ENCODE measurements at places on chromosomes 4 and X.

DNA sequence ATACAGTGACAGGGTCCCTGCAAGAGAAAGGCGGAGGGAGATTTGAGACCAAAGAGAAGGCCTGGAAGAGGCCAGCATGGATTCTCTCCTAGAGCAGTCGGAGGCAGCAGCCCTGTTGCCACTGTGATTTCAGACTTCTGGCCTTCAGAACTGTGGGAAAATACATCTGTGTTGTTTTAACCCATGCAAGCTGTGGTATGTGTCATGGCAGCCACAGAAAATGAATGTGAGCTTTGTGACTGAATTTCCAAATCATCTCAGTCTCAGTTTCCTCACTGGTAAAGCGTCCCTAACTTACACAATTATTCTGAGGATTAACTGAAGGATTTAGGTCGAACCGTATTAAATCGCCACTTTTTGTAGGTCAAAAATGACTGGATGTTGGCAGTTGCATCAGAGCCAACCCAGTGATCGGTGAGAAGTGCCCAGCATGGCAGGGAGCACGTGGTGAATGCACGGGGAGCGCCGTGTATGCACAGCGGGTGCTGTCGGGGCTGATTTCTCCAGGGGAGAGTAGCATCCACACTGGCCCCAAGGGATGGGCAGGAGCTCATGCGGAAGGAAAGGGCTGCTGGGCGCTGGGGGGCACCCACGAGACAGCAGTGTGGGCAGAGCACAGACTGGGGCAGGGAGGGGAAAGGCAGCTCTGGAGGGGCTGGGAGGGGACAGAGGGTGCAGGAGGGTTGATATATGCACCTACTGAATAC is 23.8 kb upstream of the NSG1 start:
- no peak for DNase-seq

GRCh38 chr4:137194670-137195069 is 337.6 kb downstream of the PCDH18 start:
- DNase-seq, result no peak

DNA sequence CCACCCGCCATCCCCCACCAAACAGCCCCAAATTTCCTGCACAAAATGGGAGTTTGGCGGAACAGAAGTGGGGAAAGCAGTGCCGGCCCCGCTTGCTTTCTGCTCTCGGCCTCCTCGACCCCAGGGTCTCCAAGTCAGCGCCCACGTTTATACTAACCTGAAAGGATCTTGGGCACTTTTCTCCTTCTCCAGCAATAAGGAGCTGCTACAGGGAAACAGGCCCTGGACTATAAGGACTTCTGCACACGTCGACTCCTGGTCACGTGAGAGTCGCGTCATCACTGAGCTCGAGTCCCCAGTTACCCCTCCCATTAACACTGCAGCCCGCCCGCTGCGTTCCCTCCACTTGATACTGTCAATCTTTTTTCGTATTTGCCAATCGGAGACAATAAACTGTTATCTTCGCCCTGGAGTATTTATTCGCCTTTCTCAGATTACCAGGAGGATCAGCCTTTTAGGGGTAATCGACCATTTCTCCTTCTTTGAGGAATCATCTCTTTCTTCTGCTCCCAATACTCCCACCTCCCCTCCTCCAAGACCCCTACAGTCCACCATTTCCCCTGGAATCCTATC is at the start of gene TCEAL8:
Gene TCEAL8 (minus strand): TSS at position 235 of the 573 bp plus-strand sequence. CDS start 1,176 bp downstream, outside the sequence.
- DNase-seq, result peak; percentile 89

- no peak for DNase-seq
Measured at GRCh38 chr4:54231768-54232688, 2.9 kb downstream of the PDGFRA start.

- DNase-seq, result no peak
Measured at GRCh38 chrX:38278682-38279081, 48.6 kb downstream of the RPGR start.

GRCh38 chr4:144647095-144647561 is 1.2 kb downstream of the HHIP start:
- no peak for DNase-seq

DNA sequence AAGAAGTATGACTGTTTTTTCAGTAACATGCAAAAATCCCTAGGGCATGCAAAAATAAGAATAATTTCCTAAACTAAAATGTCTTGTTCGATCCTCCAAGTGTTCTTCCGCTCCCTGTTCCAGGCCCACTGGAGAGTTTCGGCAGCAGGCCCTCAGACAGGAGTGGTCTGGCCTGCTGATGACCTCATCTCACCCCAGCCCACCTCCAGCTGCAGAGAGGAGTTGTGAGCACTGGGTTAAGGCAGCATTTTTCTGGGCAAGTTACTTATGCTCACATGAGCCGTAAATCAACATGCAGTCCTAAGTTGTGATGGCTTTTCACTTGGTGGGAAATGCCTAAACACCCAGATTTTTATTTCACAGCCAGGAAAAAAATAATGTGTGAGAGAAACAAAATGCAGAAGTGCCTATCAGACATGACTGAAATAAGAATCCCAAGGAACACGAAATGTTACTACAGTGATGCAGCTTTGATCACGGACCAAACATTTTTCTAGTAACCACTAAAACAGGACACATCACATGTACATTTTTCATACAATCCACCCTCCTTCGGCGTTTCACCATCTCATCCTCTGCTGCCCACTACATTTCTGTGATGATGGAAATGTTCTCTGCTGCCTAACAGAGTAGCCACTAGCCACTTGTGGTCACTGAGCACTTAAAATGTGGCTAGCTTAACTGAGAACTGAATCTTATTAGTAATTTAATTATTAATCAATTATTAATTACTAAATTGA is 153.3 kb upstream of the TBL1X start:
- no peak for DNase-seq

GRCh38 chr4:158895797-158896576 is 127.2 kb downstream of the FNIP2 start:
- no peak for DNase-seq

DNA sequence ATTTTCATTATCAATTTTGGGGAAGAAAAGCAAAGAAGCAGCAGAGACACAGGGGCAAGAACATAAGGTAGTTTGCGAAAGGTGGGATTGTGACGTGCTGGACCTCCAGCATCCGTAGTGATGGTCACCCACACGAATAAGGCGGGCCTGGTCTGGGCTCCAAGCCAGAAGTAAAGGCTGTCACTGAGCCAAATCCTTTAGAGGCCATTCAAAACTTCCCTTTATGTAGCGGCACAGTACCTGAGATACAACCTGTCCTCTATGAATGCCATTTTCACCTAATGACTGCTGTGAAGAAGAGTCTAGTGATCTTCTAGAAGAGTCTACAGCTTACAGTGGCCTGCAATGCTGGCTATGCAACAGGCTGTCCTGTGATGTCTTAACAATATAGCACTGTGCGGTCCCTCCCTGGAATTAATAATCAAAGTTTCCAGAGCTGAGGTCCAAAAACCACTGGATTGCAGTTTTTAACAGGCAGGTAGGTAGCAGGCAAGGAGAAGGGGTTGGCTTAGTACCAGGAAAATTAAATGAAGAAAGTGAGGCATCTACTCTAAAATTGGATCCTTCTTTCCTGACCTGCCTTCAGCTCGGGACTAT is 56.2 kb downstream of the TRIML1 start:
- no peak for DNase-seq
